ENCODE measurements at places on chromosomes 12 and 14. TPM values are rescaled to one million over a fixed set of nuclear protein-coding genes. Genes with fewer than 3 reads are reported as not detected.

- peak overlapping the region; percentile 91 for H3K27ac ChIP-seq
- H3K36me3 ChIP-seq, result no peaks in the 10 kb centered on the region
- peaks cover 13% of the 10 kb centered on the region for H3K4me1 ChIP-seq
- DNase-seq, result no peak
- H3K4me3 ChIP-seq, result no peak overlapping the region
Observed at GRCh38 chr14:79825046-79825521, 386.2 kb downstream of the DIO2 start.

DNA sequence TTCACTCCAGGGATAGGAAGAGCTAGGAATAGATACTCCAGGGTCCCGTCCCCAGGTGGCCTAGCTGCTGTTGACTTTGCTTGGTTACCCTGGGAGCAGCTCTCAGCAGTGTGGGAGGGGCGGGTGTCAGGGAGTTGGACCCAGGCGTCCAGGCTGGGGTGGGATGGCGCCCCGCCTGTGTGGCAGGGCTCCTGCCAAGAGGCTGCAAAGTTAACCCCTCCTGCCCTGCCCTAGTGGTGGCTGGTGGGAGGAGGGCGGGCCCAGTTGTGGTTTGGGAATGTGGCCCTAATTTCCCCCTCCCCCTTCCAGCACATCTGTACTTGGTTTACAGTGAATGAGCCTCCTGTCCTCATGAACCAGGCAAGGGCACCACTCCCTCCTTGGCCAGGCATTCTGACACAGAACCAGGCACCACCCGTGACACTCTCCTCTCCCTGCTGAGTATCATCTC lies 1.7 kb upstream of the RARG start:
- no peaks in the 10 kb centered on the region for H3K36me3 ChIP-seq
- H3K4me1 ChIP-seq, result peaks cover 29% of the 10 kb centered on the region
- no peak overlapping the region for H3K4me3 ChIP-seq
- H3K27ac ChIP-seq, result peak overlapping the region; percentile 90
- no peak for DNase-seq

DNA sequence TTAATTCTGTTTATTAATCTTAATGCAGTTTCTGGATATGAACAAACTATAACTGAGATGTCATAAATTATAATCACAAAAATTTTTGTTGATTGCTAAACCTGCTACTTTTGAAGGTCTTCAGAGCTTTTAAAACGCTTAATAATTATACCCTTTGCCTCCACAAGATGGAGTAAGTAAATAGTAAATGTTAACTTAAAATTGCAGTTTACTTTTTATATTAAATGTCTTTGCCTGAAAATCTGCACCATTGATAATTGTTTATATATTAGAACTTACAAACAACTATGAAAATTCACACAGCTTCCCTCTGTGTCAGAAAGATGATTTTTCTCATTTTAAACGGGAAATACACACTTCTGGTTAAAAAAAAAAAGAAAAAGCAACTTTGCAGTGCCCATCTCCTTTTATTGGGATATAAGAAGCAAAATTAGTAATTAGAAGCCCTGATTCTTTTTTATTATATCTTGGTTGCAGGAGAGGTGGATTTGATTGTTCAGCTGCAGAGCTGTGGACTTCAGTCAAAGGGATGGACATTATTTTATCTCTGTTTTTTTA lies 35.6 kb downstream of the SCFD1 start:
- no peaks in the 10 kb centered on the region for H3K27me3 ChIP-seq
- DNase-seq, result no peak

C12orf54 gene
- not detected for total RNA-seq

- H3K27ac ChIP-seq, result no peak overlapping the region
- no peaks in the 10 kb centered on the region for H3K4me1 ChIP-seq
- H3K36me3 ChIP-seq, result no peaks in the 10 kb centered on the region
- DNase-seq, result no peak
Observed at GRCh38 chr12:71461787-71462328, 22.3 kb downstream of the LGR5 start.

PTGDR gene
- total RNA-seq, result 7.4 TPM

GRCh38 chr12:31959701-31960391 lies 631 bp downstream of the RESF1 start:
- DNase-seq, result peak; percentile 25
- no peaks in the 10 kb centered on the region for H3K4me1 ChIP-seq
- peak overlapping the region; percentile 65 for H3K4me3 ChIP-seq
- no peaks in the 10 kb centered on the region for H3K27me3 ChIP-seq
- peak overlapping the region; percentile 93 for H3K27ac ChIP-seq
- H3K36me3 ChIP-seq, result peaks cover 33% of the 10 kb centered on the region

GRCh38 chr14:54929556-54929955 lies 26.9 kb upstream of the GCH1 start:
- no peaks in the 10 kb centered on the region for H3K4me1 ChIP-seq
- no peak overlapping the region for H3K4me3 ChIP-seq
- no peaks in the 10 kb centered on the region for H3K36me3 ChIP-seq

SOAT2 gene
- 0.78 TPM for total RNA-seq

- no peak overlapping the region for H3K4me3 ChIP-seq
- peaks cover 2% of the 10 kb centered on the region for H3K4me1 ChIP-seq
- no peak for DNase-seq
- no peak overlapping the region for H3K27ac ChIP-seq
- H3K36me3 ChIP-seq, result no peaks in the 10 kb centered on the region
- no peaks in the 10 kb centered on the region for H3K27me3 ChIP-seq
Observed at GRCh38 chr14:53792909-53793308, 163.7 kb downstream of the BMP4 start.

- no peaks in the 10 kb centered on the region for H3K27me3 ChIP-seq
- no peak overlapping the region for H3K27ac ChIP-seq
- H3K4me1 ChIP-seq, result no peaks in the 10 kb centered on the region
- DNase-seq, result no peak
- no peaks in the 10 kb centered on the region for H3K36me3 ChIP-seq
Observed at GRCh38 chr12:111129149-111129767, 208.9 kb upstream of the MYL2 start.
